ENCODE measurements at places on chromosomes 12 and 14.

DNA sequence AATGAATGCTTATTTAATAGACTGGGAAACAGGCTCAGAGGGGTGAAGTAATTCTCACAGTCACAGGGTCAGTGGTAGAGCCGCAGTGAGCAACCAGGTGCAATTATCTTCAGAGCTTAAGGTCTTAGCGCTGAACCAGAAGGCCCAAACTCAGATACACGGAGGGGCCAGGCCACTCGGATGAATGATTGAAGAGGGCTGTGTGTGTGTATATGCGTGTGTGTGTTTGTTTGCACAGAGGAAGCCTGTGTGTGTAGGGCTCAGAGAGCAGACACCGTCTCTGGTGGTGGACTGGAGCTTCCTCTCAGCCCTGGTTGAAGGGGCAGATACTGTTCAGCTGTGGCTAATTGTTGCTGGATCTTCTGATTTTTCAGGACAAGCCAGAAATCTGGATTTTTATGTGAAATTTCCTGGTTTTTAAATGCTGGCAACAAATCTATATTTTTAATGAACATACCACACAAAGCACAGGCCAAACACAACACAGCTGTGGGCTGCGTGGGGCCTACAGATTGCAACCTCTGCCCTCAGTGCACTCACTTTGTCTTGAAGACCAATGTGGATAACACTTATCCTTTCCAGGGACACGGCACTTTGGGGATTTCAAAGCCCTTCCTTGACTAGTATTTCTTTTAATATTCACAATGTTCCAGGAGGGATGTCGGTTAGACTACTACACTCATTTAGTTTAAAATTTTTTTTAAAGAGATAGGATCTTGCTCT, 94.5 kb upstream of the NRXN3 start:
- no peak for DNase-seq

- no peak for DNase-seq
Observed at GRCh38 chr14:63692310-63693020, 35.4 kb downstream of the SGPP1 start.

GRCh38 chr14:53872681-53873089, 83.9 kb downstream of the BMP4 start:
- DNase-seq: no peak

- no peak for DNase-seq
Observed at GRCh38 chr14:56870336-56870735, 60.1 kb upstream of the OTX2 start.

GRCh38 chr12:62166525-62166924, 93.7 kb upstream of the USP15 start:
- DNase-seq: no peak

DNA sequence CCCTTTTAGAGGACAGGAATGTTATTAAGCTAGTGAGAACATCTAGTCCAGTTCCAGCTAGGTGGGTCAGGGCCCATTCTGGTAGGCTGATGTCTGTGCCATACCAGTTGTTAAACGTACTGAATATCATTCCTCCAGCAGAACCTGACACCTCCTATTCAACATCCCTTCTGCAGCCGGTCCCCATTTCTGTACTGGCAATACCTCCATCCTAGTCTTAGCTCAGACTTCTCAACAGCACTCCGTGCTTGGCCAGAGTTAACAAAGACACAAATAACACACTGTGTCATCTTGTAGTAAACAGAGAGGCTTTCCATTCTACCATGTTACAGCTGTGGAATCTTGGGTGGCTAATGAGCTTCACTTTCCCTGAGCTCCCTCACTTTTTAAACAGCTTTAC, 94.3 kb upstream of the PDE3A start:
- no peak for DNase-seq

GRCh38 chr12:2719392-2719791, 75.4 kb upstream of the FKBP4 start:
- DNase-seq: no peak

- DNase-seq: no peak
Observed at GRCh38 chr12:52141306-52141705, 50.5 kb downstream of the KRT80 start.

DNA sequence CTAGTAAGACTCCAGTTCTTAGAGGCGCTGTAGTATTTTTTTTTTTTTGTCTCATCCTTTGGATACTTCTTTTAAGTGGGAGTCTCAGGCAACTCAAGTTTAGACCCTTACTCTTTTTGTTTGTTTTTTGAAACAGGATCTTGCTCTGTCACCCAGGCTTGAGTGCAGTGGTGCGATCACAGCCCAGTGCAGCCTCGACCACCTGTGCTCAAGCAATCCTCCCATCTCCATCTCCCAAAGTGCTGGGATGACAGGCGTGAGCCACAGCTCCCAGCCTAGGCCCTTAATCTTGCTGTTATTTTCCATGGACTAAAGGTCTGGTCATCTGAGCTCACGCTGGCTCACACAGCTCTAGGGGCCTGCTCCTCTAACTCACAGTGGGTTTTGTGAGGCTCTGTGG, 21.3 kb downstream of the GPRC5A start:
- no peak for DNase-seq

DNA sequence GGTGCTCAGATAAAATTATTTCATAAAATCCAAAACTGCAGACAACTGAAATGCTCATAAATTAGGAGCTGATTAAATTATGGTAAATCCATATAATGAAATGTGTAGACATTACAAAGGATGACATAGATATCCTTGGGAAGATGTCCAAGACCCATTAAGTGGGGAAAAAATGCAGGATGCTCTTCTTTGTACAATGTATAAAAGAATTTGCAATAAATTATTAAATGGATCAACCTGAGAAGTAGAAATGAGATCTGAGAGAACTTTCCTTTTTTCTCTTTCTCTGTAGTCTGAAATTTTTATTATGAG, 336.4 kb upstream of the E2F7 start:
- no peak for DNase-seq

DNA sequence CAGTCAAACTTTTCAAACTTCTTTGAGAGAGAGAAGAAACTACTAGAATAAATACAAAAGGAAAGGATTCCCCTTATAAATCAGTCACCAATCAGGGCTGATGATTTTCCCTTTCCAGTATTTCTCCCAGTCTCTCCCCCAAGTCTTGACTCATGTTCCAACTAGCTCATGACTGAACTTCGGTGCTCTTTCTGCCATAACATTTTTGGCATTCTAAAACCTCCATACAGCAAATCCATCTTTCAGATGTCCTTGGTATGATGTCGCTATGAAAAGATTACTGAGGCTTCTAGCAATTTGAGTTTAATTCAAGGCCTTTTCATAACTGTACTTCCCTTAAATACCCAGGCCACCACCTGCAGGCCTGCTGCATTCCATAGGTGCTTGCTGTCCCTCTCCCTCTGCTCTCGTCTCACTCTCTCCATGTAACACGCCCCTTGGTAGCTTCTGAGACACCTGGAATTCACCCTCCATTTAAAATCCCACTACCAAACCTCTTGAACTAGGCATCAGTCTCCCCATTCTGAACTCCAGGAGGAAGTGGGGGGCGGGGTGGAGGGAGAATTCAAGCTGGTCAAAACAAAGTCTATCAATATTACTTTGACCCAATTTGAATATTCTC, 2.4 kb downstream of the PRKD1 start:
- DNase-seq: no peak

DNA sequence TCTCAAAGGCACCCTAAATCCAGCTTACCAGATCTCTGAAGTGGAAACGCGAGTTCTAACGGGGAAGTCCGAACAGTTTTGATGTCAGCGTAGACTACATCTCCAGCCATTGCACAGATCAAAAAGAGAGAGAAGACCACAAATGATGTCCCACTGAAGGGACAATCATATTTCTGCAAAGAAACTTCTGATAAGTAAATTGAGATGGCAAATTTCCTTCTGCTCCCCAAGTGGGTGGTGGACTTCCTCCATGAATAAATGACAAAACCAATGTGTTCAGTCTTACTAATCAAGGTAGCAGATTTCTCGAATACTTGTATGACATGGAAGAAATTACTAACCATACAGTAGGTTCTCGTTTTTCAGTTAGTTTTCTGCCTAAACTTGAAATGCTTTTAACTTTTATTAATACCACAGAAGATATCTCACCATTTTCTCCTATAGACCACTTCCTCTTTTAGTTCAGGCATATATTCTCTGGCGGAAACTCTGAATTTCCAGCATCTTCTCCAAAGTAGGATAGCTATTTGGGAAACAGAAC, at the start of gene CLECL1:
Gene CLECL1, minus strand, starts transcription at position 177 of the 541 bp plus-strand sequence.
- no peak for DNase-seq

GRCh38 chr12:79001404-79001803, 136.8 kb downstream of the SYT1 start:
- DNase-seq: no peak

- DNase-seq: no peak
Observed at GRCh38 chr12:60333461-60333860, 737.6 kb downstream of the SLC16A7 start.

DNA sequence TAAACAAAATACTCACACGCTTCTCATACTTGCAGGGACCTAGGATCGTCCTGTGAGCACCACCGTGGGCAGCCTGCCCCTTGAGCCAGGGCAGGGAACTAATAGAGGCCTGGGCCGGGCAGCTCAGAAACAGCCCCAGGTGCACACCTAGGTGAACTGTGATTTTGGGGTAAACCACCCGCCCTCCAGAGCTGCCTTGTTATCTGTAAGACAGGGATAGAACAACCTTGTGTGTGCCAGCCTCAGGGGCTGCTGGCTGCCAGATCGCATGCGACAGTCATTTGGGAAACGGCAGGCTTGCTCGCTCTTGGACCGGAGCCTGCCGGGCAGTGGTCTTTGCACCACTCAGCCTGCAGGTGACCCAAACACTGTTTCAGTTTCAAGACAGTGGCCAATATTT, 86.8 kb downstream of the ADGRD1 start:
- no peak for DNase-seq

DNA sequence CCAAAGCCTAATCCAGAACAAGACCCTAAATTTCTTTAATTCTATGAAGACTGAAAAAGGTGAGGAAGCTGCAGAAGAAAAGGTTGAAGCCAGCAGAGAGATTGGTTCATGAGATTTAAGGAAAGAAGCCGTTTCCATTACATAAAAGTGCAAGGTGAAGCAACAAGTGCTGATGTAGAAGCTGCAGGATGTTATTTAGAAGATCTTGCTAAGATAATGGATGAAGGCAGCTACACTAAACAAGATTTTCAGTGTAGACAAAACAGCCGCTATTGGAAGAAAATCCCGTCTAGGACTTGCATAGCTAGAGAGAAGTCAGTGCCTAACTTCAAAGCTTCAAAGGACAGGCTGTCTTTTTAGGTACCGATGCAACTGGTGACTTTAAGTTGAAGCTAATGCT, 65.4 kb upstream of the AMIGO2 start:
- DNase-seq: no peak

- DNase-seq: no peak
Observed at GRCh38 chr12:52191841-52192791, at the start of gene KRT80. Gene KRT80 (minus strand): TSS chr12:52192014. CDS start chr12:52191902, 112 bp downstream.

- no peak for DNase-seq
Observed at GRCh38 chr14:91545946-91546716, 36.0 kb upstream of the PPP4R3A start.

- DNase-seq: no peak
Observed at GRCh38 chr14:68124979-68125731, 305.6 kb downstream of the RAD51B start.

DNA sequence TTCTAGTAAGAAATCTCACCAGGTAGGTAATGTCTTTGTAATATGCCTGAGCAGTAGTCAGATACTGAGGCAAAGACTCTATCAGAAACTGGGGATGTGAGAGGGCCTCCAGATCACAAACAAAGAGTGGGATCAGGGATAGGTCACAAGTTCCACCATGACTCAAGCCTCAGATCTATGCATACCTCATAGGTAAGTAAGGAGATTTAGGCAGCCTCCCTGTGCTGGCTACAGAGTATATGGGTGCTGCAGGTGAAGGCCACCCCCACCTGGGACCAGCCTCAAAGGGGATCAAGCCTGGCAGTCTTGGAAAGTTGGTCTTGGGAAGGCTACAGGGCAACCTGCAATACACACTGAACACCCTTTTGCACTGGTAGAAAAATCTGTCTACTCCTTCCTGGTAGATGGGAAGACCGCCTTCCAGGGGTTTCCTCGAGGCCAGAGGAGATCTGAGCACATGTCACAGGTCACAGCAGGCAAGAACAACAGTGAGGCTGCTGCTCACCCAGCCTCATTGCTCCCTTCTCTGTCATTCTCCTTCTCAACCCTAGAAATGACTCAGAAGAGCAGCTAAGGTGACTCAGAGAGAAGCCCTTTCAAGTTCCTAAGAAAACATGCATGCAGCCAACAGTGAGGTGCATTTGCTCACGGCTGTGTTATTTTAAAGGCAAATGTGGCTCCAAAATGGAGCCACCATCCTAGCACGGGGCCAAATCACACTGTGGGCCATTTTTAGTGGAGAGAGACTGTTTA, 143.4 kb upstream of the CDKN3 start:
- no peak for DNase-seq

GRCh38 chr12:14153803-14154202, 172.4 kb upstream of the GRIN2B start:
- no peak for DNase-seq

GRCh38 chr14:97101561-97101960, 304.4 kb downstream of the VRK1 start:
- no peak for DNase-seq

GRCh38 chr12:45098766-45099165, 47.9 kb upstream of the DBX2 start:
- DNase-seq: no peak

DNA sequence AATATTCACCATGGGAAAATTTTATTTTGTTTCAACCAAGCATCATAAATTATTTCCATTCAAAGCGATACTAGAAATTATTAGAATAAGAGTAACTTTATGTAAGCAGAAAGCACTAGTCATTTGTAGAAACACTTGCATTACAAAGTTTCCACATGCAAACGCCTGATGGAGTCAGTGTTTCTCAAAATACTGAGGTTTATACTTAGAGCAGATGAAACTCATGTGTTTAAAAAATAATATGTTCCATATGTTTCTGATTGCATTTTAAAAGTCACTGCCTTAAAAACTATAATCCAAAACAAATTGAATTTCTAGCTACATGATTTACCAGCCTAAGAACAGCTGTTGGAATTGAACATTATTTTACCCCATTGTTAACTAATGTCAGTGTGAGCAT, 1246.4 kb downstream of the SLC16A7 start:
- no peak for DNase-seq

GRCh38 chr14:21063479-21063878, 5.9 kb downstream of the RNASE8 start:
- no peak for DNase-seq

DNA sequence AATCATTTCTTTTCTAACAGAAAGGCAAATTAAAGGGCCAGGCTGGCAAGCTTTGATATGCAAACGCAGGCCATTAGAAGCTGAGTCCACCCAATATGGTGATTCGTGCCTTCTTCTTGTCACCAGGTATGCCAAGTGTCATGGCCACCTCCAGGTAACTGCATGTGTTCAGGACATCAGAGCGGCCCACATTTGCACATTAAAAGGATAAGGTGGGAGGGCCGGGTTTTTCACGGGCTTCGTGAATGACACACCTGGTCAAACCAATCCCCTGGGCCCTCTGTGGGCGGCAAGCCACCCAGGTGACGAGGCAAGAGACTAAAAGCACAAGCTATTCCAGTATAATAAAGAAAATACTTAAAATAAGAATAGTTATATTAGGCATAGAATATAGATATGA, 75.9 kb upstream of the TSPAN11 start:
- no peak for DNase-seq
